ENCODE measurements at places on chromosomes 12 and 14.

DNA sequence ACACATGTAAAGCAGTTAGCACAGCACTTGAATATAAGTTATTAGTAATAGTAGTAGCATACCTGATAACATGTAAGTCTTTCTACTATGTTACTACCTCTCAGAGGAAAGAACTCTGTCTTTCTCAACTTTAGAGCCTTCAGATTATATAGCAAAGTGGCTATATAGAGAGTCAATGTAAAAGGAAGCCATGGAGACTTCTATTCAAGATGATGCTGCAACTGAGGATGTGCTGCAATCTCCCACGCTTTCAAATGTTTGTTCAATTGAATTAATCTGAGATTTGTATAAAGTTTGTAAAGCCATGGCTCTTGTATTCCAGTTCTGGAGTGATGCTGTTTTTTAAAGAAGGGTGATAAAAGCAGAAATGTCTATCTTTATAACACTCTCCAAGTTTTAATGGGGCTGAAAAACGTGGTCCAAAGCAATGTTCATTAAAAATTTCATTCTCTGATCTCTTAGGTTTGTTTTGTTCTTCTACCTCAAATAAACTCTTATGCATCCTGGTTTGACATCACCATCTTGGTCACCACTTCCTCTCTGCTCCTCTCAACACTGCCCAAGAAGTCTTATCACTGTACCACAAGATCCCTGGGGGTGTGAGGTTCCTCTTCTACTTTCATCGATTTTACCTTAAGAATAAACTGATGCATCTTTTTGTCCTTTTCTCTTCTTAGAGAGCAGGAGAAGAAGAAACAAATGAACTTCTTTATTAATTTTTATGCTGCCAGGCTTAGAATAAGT lies 40.6 kb downstream of the C12orf42 start:
- peak; percentile 21 for DNase-seq

DNA sequence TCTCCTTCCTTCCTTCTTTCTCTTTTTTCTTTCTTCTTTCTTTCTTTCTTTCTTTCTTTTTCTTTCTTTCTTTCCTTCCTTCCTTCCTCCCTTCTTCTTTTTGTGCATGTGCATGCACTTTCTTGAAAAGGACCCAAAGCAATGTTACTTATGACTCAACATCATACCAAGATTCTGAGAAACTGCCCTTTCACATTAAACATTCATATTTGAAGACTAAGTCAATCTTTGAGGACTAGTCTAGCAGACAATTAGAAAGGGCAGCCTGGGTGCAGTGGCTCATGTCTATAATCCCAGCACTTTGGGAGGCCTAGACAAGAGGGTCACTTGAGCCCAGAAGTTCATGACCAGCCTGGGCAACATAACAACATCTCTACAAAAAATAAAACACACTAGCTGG lies 212.8 kb upstream of the KITLG start:
- no peak for DNase-seq

- no peak for DNase-seq
Observed at GRCh38 chr12:92370828-92371227, 225.2 kb upstream of the BTG1 start.

GRCh38 chr14:62053188-62053587 lies 291.0 kb downstream of the SNAPC1 start:
- no peak for DNase-seq

DNA sequence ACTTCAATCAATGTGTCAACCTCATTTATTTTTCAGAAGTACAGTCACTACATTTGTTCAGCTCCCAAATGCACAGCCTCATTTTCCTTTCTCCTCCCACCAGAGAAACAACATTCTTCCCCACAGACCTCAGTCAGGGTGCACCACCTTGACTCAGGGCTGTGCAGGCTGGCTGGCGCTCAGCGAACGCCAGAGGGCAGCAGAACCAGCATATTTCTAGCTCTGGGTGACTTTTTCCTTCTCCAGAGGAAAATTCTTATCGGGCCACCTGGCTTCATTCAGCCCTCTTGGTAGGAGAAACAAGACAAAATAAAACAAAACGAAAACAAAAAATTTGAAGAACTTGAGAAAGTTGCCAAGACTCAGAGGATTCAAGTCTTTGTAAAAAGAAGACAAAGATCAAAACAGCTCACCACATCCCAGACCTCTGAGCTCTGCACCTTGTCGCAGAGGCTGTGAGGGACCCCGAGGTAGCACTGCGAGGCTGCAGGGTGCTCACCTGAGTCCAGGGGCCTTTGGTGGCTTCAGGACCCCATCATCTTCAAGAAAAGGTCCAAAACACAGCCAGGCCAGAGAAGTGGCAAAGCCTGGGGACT lies 33.7 kb downstream of the PAH start:
- DNase-seq = no peak

DNA sequence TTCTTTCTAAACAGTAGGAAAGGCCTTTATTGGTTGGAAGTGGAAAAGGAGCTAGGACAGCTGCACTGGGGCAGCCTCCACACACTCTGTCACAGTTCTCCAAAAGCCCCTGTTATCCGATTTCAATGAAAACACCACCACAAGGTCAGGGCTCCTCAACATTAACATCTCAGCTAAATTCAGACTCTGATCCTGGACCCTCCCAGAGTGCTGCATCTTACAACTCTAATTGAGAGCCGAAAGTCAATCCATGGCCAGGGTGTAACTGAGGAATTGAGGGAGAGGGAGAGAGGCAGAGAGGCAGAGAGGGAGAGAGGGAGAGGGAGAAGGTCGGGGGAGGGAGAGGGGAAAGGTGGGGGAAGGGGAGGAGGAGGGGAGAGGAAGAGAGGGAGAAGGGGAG lies 32.1 kb downstream of the DICER1 start:
- no peak for DNase-seq

GRCh38 chr14:20873370-20874177 lies 17.6 kb upstream of the RNASE3 start:
- peak; percentile 68 for DNase-seq

- DNase-seq = no peak
Observed at GRCh38 chr12:58774731-58775130, 145.6 kb downstream of the LRIG3 start.

GRCh38 chr12:64413884-64414283 lies 9.7 kb downstream of the XPOT start:
- no peak for DNase-seq

- DNase-seq = peak; percentile 1
Observed at GRCh38 chr12:19739195-19739776, 300.0 kb downstream of the AEBP2 start.

- DNase-seq = no peak
Observed at GRCh38 chr14:101590062-101590461, 28.8 kb downstream of the DIO3 start.

DNA sequence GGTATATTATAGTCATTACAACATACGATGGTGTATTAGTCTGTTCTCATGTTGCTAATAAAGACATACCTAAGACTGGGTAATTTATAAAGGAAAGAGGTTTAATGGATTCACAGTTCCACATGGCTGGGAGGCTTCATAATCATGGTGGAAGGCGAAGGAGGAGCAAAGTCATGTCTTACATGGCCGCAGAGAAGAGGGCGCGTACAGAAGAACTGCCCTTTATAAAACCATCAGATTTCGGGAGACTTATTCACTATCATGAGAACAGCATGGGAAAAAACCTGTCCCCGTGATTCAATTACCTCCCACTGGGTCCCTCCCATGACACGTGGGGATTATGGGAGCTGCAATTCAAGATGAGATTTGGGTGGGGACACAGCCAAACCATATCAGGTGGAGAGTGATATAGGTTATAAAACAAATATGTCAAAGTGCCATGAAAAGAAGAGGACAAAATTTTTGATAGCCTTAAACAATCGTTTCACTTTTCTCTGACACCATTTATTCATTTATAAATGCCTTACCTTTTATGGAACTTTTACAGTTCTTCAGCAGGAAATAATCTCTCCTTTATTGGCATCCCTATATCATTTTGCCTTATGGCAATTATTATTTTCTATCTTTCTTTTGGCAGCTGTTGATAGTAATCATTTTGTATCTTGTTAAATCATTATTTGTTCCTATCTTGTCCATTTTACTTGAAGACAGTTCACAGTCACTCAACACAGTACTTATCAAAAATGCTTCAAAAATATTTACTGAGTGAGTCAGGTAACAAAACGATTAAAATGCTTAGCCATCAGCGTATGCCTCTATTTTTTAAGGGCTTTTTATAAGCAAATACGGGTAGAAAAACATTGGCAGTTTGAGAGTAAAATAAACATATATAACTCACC lies 196.0 kb downstream of the RAD51B start:
- no peak for DNase-seq

- DNase-seq = no peak
Observed at GRCh38 chr12:94783862-94784261, 133.5 kb upstream of the TMCC3 start.

DNA sequence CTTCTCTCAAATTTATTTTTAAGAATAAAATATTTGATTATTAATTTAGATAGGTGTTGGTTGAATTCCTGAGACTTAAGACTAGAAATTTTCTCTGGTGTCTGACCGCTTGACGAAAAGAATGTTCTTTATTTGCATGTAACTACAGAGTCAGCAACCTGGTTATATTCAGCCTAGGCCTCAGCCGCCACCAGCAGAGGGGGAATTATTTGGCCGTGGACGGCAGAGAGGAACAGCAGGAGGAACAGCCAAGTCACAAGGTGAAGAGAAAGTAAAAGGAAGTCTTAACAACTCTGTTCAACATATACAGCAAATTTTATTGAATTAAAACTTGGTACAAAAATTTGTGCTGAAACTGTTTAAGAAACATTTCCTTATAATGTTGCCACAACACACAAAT lies 5.2 kb downstream of the PIWIL1 start:
- no peak for DNase-seq

GRCh38 chr12:24940157-24940556 lies 8.7 kb downstream of the BCAT1 start:
- DNase-seq = no peak

- peak; percentile 30 for DNase-seq
Observed at GRCh38 chr14:21748869-21749303, 75.3 kb upstream of the OR4E1 start.

GRCh38 chr12:12717586-12718380 lies 615 bp downstream of the CDKN1B start:
- no peak for DNase-seq

GRCh38 chr12:115898670-115899069 lies 378.8 kb downstream of the MED13L start:
- DNase-seq = no peak

DNA sequence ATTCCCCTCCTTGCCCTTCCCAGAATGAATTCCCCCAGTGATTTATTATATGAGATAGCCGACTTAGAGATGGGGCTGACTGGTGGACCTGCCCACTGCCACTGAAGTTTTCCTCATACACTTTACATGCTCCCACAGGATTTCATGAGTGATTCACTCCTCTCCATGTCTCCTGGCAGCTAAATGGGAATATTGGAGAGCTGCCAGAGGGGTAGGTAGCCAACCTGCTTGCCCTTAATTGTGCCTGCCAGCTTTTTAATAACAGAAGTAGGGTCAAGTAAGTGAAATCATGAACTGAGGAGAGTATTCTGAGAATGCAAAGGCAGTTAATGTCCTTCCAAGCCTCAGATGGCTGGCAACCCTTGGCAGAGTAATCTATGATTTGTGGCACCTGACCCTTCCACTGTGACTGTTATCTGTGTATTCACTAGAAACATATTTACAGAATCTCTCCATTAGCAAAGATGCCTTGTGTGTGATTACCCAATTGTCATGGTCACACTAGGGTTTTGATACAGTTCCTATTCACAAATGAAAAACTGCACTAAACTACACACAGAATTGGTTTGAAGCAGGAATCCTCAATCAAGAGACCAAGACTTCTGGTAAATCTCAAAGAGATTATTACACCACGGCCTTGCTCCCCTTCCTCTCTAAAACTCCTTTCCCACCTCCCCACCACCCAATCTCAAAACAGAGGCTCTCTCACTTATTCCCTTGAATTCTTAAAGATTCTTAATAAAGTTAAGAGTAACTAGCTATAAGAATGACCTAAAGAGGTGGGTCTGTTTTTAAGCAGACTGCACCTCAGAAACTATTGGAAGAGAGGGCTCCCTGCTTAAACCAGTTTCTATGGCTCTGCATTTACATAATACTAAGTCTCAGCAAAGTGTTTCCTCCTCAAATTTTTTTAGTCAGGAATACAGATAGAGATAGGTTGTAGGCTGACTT lies 17.2 kb downstream of the NKX2-1 start:
- no peak for DNase-seq

DNA sequence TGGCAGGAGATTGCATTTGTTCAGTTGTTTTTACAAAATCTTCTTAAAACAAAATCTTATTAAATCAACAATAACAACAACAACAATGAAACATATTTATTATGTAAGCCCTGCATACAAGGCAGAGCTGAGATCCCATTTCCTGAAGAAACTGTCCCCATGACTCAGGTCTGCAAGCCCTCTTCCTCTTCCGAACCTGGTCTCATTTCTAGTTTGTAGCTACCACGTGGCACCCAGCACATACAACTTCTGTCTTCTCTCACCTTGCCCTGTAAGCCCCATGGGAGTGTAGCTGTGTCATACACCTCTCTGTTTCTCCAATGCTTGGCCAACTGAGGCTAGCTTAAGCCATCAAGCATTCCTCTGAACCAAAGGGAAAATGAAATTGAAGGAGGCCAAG lies 106.4 kb downstream of the SLC8A3 start:
- DNase-seq = no peak

- no peak for DNase-seq
Observed at GRCh38 chr14:23286902-23287479, 1.1 kb upstream of the HOMEZ start.

GRCh38 chr12:62575036-62575435 lies 108.4 kb downstream of the MON2 start:
- no peak for DNase-seq

Measured in KG1 (cell line).